Effector CD8-positive, alpha-beta T cell (primary cell): ENCODE measurements at places on chromosomes 4 and X.

GRCh38 chrX:69232945-69233344, 67.7 kb upstream of the PJA1 start:
- DNase-seq = no peak

DNA sequence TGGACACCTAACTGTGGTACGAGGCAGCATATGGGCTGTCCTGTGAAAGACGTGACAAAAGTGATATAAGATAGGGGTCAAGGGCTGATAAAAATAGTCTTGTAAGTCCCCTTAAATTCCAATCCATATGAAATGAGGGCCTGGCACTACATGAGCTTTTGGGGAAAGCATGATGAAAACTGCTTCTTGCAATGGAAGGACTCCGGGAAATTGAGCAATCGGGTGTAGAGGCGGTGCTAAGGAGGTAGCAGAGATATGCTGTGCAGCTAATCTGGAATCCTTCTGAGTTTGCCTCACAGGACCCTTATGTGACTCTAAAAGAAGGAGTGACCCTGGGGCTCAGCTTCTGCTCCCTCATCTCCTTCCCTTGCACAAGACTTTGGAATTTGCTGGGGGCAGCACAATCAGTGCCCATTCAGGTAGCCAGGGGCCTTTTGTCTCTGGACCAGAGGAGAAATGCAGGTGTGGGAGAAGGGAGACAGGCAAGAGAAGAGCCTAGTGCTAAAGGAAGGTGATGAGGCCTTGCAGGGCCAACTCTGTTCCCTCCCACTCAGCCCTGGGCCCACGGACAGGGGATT, 12.8 kb downstream of the CLDN2 start:
- DNase-seq = no peak

DNA sequence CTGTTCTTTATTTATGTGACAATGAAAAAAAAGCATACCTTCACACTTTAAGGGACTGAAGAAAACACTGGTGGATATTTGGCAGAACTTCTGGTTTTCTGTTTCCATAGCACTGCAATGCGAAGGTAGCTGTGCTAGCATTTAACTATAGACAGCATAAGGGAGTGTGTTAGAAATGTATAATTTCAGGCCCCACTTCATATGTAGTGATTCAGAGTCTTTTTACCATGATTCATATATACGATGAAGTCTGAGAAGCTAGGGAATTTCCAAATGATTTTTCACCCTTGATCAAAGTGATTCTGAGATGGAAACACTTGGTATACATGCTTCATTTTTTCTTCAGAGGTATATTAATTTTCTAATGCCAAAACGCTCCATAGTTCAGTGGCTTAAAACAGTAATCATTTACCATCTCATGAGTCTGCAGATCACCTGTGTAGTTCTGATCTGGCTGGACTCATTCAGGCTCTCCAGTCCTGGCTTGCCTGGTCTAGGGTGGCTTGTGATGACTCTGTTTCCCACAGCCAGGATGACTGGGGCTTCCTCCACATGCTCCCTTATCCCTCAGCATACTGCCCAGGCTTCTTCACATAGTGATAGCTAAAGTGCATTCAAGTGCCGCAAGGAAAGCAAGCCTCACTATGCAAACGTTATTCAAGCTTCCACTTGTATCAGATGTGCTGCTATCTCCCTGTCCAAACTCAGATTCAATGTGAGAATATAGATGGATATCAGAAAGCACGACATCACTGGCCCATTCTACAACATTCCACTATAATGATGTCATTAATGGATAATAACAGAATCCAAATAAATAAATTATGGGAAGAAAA, 790.1 kb downstream of the TECRL start:
- DNase-seq = no peak

- DNase-seq = no peak
These were observed 1027.0 kb upstream of the ADGRL3 start for GRCh38 chr4:60173103-60173502.

DNA sequence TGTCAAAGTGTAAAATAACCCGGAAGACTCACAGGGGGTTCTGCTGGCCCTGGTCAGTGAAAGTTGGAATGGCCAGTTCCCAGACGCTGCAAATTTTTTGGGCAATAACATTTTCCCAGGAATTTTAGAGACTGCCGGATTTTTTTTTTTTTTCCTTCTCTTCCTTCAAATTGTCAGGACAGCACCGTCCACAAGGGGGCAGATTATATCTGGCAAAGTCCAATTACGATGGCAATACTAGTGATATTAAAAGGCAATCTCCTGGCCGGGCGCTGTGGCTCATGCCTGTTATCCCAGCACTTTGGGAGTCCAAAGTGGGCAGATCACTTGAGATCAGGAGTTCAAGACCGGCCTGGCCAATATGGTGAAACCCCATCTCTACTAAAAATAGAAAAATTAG, 20.5 kb downstream of the SLC25A5 start:
- DNase-seq = peak; percentile 9

DNA sequence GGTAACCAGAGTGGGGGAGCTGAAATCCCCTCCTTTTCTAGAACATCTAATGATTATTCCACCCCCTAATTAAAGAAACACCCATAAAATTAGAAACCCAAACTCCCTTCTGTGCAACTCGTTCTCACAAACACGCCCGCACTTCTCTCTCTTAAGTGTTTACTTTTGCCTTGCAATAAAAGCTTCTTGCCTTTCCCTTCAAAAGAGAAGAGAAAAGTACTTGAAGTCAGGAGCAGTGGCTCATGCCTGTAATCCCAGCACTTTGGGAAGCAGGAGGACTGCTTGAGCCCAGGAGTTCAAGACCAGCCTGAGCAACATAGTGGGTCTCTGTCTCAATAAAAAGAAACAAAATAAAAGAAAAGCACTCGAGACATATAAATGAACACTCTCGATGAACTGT, 3.6 kb upstream of the GPR173 start:
- DNase-seq = no peak

DNA sequence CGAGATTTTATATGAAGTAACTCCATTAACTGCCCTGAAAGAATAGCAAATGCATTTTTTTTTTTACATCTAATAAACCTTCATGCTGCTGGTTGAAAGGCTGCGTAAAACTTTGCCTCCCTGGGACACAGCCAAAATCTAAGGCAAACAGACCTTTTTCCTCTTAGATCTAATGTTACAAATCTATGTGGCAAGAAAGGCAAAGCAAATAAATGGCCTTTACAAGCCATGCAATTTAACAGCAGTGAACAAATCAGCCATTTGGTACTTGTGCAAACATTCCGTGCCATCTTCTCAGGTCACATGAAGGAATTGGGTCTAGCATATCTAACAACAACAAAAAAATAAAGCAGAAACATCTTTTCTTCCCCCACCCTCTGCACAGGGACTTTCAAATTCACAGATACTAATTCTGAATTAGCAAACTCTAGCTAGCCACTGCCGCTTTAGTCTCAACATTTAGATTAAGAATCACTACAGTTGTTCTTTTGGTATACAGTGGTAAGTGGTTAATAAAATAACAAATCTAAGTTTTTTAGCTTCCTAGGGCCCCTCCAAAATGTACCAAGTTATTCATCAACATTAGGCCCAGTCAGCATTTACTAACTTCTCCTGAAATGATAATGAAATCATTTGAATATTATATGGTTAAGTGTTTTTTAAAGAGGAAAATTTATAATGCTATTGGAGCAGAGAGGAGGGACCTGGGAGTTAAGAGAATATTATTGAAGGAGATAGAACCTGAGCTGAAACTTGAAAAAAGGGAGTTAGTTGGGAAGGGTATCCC, 593.8 kb downstream of the SMARCA1 start:
- DNase-seq = no peak

- DNase-seq = no peak
These were observed 184.7 kb upstream of the FRMPD4 start for GRCh38 chrX:11953615-11954014.

DNA sequence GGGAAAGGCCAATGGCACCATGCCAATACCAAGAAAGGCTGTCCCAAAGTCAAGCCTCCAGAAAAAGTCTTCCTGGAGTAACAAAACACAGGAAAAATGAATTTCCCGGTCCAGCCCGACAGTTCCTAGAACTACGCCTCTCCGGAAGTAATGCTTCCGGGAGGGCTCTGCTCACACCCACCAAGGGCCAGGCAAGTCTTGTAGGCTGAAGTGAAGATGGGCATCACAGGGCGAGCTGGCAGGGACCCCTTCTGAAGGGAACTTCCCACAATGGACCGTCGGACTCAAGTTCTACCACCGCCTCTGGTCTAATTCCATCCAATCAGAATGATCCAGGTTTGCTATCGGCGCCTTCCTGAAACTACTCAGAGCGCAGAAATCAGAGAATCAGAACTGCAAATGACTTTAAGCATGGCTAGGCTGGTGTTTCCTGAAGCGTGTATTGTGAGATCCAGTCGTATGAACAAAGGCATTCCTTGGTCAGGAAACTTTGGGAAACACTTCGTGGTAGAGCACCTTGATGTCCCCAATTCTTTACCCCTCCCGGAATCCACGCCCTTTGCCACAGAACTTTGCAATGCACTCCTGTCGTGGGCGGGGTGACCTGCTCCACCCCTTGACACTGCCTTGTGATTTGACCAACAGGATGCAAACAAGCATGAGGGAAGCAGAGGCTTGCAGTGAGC, 127.8 kb downstream of the BCOR start:
- DNase-seq = no peak

GRCh38 chrX:38515291-38515690, 46.1 kb upstream of the TSPAN7 start:
- no peak for DNase-seq

- DNase-seq = no peak
These were observed 102.0 kb downstream of the GBA3 start for GRCh38 chr4:22794732-22795131.
